ENCODE measurements at places on chromosomes 5 and 9. TPM values are rescaled to one million over a fixed set of nuclear protein-coding genes. Genes with fewer than 3 reads are reported as not detected.

SLC4A9 gene
- 0.18 TPM for total RNA-seq

DNA sequence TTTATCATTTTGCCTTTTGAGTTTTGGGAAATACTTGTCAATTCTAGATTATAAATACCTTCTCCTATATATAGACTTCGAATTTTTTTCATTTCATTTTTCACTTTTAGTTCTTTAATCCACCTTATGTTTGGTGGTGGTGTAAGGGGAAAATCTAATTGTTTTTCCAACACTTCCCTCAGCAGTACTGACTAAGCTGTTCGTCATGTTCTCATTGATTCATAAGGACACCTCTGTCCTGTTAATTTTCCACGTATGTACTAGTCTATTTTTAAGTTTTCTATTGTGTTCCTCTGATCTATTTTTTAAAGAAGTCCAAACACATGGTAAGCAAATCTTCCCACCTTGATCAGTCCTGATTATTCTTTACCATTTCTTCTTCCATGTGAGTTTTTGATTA, 254.2 kb downstream of the SYK start:
- no peaks in the 10 kb centered on the region for H3K36me3 ChIP-seq
- no peak for DNase-seq

GRCh38 chr5:92409134-92409533, 1026.0 kb upstream of the ARRDC3 start:
- DNase-seq, result no peak
- no peaks in the 10 kb centered on the region for H3K27me3 ChIP-seq
- H3K4me1 ChIP-seq, result no peaks in the 10 kb centered on the region
- no peak overlapping the region for H3K27ac ChIP-seq
- H3K4me3 ChIP-seq, result no peak overlapping the region
- no peaks in the 10 kb centered on the region for H3K36me3 ChIP-seq

DNA sequence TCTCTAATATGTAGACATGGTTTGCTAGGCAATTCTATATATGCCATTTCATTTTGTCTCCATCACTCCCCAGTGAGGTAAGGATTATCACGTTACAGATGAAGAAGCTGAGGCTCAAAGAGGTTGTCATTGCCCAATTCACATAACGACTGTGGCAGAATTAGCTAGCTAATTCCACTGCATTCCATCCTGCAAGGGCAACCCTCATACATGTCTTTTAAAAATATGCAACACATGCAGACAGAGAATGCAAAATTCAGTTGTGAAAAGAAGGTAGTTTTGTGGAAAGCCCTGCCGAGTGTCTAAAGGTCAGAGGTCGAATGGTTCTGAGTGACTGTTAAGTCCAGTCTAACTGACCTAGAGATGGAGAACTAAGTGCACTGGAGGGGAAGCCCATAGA, 219.2 kb downstream of the PAPPA start:
- DNase-seq, result no peak
- H3K27me3 ChIP-seq, result no peaks in the 10 kb centered on the region
- H3K36me3 ChIP-seq, result no peaks in the 10 kb centered on the region
- no peaks in the 10 kb centered on the region for H3K4me1 ChIP-seq
- no peak overlapping the region for H3K27ac ChIP-seq

TAF1L gene
- total RNA-seq, result not detected

GRCh38 chr9:129898185-129898584, 62.9 kb downstream of the USP20 start:
- DNase-seq, result no peak
- H3K27me3 ChIP-seq, result no peaks in the 10 kb centered on the region
- no peak overlapping the region for H3K4me3 ChIP-seq
- peaks cover 23% of the 10 kb centered on the region for H3K4me1 ChIP-seq

- DNase-seq, result no peak
- no peak overlapping the region for H3K27ac ChIP-seq
- H3K27me3 ChIP-seq, result no peaks in the 10 kb centered on the region
- no peaks in the 10 kb centered on the region for H3K36me3 ChIP-seq
- no peaks in the 10 kb centered on the region for H3K4me1 ChIP-seq
Observed at GRCh38 chr9:76761448-76761847, 2.8 kb upstream of the PCA3 start.

DNA sequence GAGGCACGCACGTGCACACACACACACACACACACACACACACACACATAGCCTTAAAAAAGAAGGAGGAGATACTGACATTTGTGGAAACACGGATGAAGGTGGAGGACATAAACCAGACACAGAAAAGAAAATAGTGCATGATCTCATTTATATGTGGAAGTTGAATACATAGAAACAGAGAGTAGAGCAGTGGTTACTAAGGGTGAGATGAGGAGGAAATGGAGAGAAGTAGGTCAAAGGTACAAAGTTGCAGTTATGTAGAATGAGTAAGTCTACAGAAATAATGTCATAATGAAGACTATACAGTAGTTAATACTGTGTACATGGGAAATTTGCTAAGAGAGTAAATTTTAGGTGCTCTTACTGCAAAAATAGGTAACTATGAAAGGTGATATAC, 412.2 kb upstream of the CDH9 start:
- DNase-seq, result no peak
- H3K27me3 ChIP-seq, result no peaks in the 10 kb centered on the region
- H3K4me3 ChIP-seq, result no peak overlapping the region
- no peak overlapping the region for H3K27ac ChIP-seq

IDNK gene
- total RNA-seq, result 9.2 TPM

GRCh38 chr5:66697796-66698564, 101.8 kb downstream of the MAST4 start:
- no peaks in the 10 kb centered on the region for H3K4me1 ChIP-seq
- no peaks in the 10 kb centered on the region for H3K36me3 ChIP-seq
- H3K27me3 ChIP-seq, result no peaks in the 10 kb centered on the region
- H3K4me3 ChIP-seq, result no peak overlapping the region

WHRN gene
- total RNA-seq, result 14.4 TPM

GRCh38 chr5:154713615-154714125, 41.5 kb upstream of the LARP1 start:
- no peak for DNase-seq
- H3K27me3 ChIP-seq, result no peaks in the 10 kb centered on the region
- no peak overlapping the region for H3K27ac ChIP-seq
- H3K4me1 ChIP-seq, result peaks cover 4% of the 10 kb centered on the region

DNA sequence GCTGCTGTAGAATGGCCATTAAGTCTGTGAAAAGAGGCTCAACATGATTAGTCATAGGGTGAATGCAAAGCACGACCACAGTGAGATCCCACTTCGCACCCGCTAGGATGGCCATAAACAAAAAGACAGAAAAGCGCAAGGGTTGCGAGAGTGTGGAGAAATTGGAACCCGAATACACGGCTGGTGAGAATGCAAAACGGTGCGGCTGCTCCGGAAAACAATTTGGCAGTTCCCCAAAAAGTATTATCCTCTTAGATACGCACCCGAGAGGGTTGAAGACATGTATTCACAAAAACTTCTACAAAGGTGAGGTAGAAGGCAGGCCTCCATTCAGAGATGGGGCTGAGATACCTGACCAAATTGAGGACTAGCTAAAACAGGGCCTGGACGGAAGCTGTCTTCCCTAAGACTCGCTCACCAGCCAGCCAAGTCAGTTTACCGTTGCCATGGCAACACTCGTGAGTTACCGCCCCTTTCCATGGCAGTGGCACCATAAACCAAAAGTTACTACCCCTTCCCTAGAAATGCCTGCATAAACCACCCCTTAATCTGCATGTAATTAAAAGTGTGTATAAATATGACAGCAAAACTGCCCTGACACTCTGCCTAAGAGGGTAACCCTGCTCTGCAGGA, 726 bp upstream of the PSMB7 start:
- no peaks in the 10 kb centered on the region for H3K27me3 ChIP-seq
- no peaks in the 10 kb centered on the region for H3K36me3 ChIP-seq
- H3K27ac ChIP-seq, result peak overlapping the region; percentile 56
- peaks cover 24% of the 10 kb centered on the region for H3K4me1 ChIP-seq
- DNase-seq, result no peak

GRCh38 chr9:29389421-29389820, 1816.1 kb upstream of the C9orf72 start:
- H3K27me3 ChIP-seq, result no peaks in the 10 kb centered on the region
- DNase-seq, result no peak
- H3K27ac ChIP-seq, result no peak overlapping the region
- no peaks in the 10 kb centered on the region for H3K36me3 ChIP-seq
- no peaks in the 10 kb centered on the region for H3K4me1 ChIP-seq
- H3K4me3 ChIP-seq, result no peak overlapping the region

SPATA31A3 gene
- total RNA-seq, result not detected

- H3K4me3 ChIP-seq, result peak overlapping the region; percentile 41
- no peaks in the 10 kb centered on the region for H3K4me1 ChIP-seq
- no peaks in the 10 kb centered on the region for H3K27me3 ChIP-seq
- no peaks in the 10 kb centered on the region for H3K36me3 ChIP-seq
- no peak overlapping the region for H3K27ac ChIP-seq
Observed at GRCh38 chr9:128218518-128219389, 15.6 kb downstream of the DNM1 start.

TRAF1 gene
- total RNA-seq, result 168 TPM

INSL4 gene
- total RNA-seq, result not detected

DNA sequence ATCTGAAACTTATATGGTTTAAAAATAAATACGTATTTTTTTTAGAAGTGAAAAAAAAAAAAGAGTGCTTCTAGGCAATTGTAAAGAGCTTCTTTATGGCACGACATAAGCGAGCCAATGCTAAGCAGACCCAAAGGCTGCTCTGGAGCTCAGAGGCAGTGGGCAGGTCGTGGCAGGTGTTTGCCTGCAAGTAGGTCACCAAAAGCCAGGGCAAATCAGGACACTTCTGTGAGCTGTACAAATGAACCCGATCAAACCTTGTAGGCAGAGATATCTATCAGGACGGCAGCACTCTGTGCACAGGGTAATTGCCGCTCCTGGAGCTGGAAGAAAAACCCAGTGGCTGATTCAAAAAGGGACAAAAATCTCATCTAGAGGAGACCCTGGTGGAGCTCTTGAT, 75.9 kb downstream of the IRX2 start:
- no peak overlapping the region for H3K27ac ChIP-seq
- H3K4me1 ChIP-seq, result no peaks in the 10 kb centered on the region
- H3K36me3 ChIP-seq, result no peaks in the 10 kb centered on the region
- no peak for DNase-seq

Measured in T-cell (primary cell).